ENCODE measurements at places on chromosomes 11 and 22. TPM values are rescaled to one million over a fixed set of nuclear protein-coding genes. Genes with fewer than 3 reads are reported as not detected.

Gene CD3D
- total RNA-seq: not detected

Gene NPAS4
- total RNA-seq: 0.88 TPM

Gene TMPRSS5
- total RNA-seq: 1.1 TPM

Gene CHRDL2
- 0.48 TPM for total RNA-seq
